Activated CD4-positive, alpha-beta T cell treated with anti-CD3 and anti-CD28 coated beads, Interleukin-2, amount 50 U/mL, for 1 hour (primary cell): ENCODE measurements at places on chromosomes 6 and 20.

- no peak for DNase-seq
These were observed 48.8 kb upstream of the FBXO30 start for GRCh38 chr6:145863366-145863765.

DNA sequence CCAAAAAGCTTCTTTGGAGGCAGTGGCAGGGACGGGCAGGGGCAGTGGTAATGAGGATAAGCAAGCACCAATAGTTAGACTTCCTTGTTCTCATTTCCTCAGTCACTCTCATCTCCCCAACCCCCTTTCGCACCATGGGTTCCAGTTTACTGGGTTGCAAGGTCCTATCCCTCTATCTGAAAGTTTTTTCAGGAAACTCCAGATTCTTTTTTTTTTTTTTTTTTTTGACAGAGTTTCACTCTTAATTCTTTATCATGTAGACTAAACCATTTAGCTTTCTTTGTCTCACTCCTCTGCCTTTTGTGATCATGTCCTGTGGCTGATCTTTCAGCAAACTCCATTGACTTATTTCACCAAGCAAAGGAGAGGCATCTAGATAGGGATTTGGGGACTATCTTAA lies 51.4 kb upstream of the GMDS start:
- DNase-seq = no peak

- DNase-seq = peak; percentile 29
These were observed 704 bp downstream of the TOP1 start for GRCh38 chr20:41029150-41029901.

- DNase-seq = no peak
These were observed 22.0 kb upstream of the FRMD1 start for GRCh38 chr6:168100803-168101589.

- DNase-seq = peak; percentile 61
These were observed 44.9 kb downstream of the OR2B2 start for GRCh38 chr6:27867051-27867944.

- DNase-seq = no peak
These were observed 83.6 kb downstream of the MRPL14 start for GRCh38 chr6:44043479-44044153.

GRCh38 chr6:5854899-5855298 lies 151.8 kb downstream of the NRN1 start:
- no peak for DNase-seq

DNA sequence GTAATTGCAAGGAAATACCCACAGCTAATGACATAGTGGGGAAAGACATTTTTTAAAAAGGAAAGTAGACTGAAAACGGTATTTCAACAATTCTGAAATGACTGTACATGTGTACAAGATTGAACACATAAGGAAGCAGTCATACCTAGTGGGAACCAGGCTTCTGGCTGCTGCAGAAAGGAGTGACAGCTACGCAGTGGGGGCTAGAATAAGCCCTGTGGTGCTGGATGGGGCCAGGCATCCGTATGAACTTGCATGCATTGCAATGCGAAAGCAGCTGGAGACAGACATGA lies 54.9 kb upstream of the GPR31 start:
- DNase-seq = no peak

DNA sequence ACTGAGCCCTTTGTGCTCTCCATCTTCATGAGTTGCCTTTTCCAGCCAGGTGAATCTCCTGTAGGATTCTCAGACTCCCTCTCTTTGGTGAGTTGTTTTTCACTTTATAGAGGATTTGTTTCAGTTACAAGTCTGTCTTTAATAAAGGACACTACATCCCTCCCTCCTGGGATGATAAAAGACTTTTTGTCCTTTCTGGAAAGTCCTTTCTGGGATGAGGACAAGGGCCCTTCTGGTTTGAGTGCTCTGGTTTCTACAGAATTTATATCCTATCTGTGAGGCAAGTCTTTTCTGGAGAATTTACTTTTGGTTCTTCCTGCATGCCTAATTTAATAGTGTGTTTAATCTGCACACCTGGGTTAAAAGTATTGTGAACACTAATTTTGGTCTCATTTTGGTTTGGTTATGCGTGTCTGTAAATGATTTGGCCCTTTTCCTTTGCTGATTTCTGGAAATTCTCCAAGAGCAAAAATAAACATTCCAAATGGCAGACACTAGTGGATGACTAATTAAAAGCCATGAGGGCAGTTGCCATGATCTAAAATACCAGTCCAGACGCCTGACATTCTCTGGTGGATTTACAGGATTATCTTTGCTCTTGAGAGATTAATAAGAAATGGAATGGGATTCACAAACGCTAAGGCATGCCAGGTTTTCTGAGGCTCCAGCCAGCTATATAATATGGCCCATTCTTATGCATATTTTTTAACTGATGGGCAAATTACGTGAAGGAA lies 44.8 kb downstream of the TCP11 start:
- DNase-seq = no peak

GRCh38 chr6:165931675-165932074 lies 236.0 kb downstream of the TBXT start:
- no peak for DNase-seq

- no peak for DNase-seq
These were observed 357.5 kb downstream of the ZFAND3 start for GRCh38 chr6:38176797-38177751.

- no peak for DNase-seq
These were observed 31.9 kb downstream of the TTI1 start for GRCh38 chr20:38001173-38001875.

- DNase-seq = peak; percentile 46
These were observed 45.2 kb downstream of the THEMIS start for GRCh38 chr6:127855542-127856159.

DNA sequence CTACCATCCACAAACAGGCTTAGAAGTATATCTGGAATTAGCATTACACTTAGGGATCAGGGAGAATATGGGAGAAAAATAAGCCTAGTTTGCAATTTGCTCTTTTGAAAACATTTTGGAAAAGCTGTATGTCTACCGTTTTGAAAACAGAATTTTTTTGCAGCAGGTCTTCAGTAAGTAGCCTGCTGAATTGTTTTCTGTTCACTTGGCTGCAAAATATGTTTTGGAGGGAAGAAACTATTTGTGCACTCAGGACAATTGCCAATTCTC lies 39.6 kb downstream of the ILRUN start:
- no peak for DNase-seq

DNA sequence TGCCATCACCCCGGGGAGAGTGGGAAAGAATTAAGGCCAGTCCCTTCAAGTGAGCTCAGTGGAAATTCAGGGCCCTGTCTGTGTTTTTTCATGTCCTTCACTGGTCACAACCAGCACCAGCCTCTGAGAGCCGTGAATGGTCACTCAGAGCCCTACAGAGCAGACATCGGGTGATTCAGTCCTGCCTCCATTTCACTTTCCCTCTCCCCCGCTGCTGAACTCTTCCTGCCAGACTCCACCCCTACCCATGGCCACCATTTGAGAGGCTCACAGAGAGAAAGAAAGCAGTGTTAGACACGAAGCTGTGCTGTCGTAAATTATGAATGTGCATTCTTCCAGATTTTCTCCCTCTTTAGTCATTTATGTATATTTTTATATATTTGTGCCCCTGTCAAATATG lies 5.4 kb downstream of the R3HDML start:
- no peak for DNase-seq

- DNase-seq = no peak
These were observed 3.0 kb downstream of the RIMS1 start for GRCh38 chr6:71889366-71889765.

DNA sequence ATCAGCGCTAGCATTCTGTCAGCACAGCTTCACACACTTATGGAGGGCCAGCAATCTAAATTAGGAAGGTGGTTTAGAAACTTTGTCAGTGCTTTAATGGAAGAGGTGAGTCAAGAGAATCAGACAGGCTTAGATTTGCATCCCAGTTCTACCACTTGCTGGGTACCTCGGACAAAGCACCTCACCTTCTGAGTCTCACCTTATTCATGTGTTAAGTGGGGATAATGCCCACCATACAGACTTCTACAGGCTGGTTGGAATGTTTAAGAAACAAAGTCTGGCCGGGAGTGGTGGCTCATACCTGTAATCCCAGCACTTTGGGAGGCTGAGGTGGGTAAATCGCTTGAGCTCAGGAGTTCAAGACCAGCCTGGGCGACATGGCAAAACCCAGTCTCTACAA lies 12.2 kb upstream of the STK35 start:
- DNase-seq = no peak

DNA sequence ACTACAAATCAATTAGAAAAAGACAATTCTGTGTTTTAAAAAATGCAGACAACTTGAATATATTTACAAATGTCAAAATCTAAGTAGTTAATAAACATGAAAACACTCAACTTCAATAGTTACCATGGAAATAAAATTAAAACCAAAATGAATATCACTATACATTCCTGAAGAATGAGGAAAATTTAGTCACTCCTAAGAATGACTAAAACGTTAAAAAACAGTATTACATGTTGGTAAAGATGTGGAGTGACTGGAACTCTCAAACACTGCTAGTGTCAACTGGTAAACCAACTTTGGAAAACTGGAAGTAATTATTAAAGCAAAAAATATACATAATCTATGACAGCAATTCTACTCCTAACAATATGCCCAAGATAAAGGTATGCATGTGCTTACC lies 36.3 kb downstream of the AHI1 start:
- DNase-seq = no peak

DNA sequence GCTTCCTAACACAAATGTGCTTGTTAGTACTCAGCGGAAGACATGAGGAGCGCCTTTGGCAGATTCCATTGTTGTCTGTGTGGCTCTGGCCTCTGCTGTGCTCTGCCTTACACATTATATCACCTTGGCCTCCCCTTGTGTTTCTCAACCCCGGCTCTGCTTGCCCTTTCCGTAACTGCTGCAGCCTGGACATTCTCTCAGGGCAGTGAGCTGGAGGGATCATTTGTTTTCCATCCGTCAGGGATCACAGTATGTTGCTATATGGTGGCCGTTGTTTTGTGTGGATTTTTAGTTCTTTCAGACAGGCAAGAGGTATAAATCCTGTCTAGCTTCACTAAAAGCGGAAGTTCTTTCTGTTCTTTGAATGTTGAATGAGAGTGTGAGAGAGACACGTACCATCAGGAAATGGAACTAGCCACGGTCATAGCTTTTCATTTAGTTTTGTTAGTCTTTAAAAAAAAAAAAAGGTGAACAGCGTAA lies 175.1 kb downstream of the JARID2 start:
- DNase-seq = no peak

GRCh38 chr6:14540810-14541540 lies 423.4 kb downstream of the CD83 start:
- no peak for DNase-seq

GRCh38 chr6:163494279-163494727 lies 79.8 kb downstream of the QKI start:
- DNase-seq = no peak

- DNase-seq = no peak
These were observed 201.3 kb downstream of the AKAP7 start for GRCh38 chr6:131336596-131336995.

DNA sequence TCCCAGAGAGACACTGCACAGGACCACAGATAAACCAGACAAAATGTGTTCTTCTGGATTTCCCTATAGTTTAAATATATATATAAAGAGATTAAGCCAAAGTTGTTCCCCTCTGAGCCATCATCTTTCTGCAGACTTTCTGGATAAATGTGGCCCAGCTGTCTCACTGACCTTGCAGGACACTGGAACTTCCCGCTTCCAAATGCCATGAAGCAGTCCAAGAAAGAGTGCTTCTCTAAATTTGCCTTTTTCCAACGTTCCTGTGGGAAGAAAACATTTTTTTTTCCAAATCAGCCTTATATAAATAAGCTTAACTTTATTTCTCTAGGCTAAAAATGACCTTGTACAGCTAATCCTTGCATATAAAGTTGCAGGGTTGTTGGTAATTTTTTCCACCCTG lies 65.7 kb downstream of the CYP39A1 start:
- DNase-seq = no peak
